ENCODE measurements at places on chromosomes 7 and 10.
A peak's percentile ranks its signal among the peaks of the same experiment; 100 is the strongest.

GRCh38 chr7:20558963-20559716 is 56.3 kb upstream of the ABCB5 start:
- no peak for DNase-seq

GRCh38 chr7:55172161-55172560 is 153.3 kb downstream of the EGFR start:
- DNase-seq = no peak

GRCh38 chr10:98080494-98080893 is 50.1 kb upstream of the CRTAC1 start:
- no peak for DNase-seq

GRCh38 chr10:1316121-1316808 is 260.1 kb downstream of the WDR37 start:
- no peak for DNase-seq

- DNase-seq = no peak
Observed at GRCh38 chr7:151936207-151936606, 20.0 kb upstream of the GALNTL5 start.

DNA sequence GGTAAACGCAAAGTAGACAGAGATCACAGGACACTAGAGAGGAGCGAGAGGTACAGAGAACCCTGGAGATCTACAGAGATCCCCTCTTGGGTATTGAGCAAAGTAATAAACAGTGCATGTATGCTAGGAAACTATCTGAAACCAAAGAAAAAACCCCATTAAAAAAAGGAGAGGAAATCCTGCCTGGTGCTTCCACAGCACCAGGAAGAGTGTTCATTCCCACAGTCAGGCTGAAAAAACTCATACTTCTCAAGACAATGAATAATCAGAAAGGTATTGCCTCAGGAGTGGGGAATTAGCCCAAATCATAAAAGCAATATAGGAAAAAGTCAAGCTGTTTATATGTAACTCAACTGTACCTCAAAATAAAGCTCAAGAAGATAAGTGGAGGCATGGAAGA is 59.1 kb downstream of the ANKRD26 start:
- no peak for DNase-seq

DNA sequence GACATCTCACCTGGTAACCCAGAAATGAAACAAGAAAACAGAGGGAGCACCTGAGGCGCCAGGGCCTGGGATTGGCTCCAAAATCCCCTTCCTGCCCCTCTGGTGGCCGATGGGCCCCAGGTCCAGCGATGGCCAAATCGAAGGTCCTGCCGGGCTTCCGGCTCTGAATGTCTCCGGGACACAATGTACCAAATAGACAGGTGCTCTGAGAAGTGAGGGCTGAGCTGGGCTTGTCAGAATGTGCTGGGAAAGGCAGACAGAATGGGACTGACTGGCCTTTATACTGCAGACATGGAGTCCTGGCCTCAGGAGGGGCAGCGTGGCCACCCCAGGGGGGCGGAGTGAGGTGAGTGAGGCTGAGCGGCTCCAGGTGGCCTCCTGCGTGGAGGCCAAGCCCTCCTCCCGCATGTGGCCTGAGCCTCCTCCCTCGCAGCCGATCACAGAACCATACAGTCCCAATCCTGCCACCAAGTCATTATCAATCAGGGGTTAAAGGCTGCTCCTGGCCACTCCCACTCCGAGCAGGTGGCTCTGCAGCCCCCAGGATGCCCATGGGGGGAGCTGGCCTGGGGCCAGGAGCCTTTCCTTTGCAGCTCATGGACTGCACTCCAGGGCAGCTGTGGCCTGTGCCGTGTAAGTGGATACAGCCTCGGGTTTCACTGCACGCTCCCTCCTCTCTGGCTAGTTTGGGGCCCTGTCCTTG is 185.5 kb downstream of the ADARB2 start:
- no peak for DNase-seq

DNA sequence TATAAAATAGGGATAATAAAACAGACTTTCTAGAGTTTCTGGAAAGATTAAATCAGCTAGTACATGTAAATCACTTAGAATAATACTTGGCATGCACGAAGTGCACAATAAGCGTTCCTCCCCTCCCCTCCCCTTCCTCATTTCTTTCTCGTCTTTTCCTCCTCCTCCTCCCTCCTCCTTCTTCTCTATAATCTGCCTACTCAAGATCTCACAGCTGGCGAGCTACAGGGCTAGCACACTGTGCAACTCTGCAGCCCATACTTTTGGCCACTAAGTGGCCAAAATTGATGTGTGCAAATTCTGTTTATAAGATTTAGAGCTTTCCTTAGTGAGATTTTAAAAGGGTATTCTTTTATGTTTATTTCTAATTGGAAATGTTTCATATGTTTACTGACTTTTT is 565.3 kb downstream of the PHTF2 start:
- DNase-seq = no peak

GRCh38 chr7:127858915-127859189 is 172.4 kb downstream of the LRRC4 start:
- no peak for DNase-seq

GRCh38 chr10:49140304-49141177 is 6.7 kb upstream of the FAM170B start:
- no peak for DNase-seq

- peak; percentile 98 for DNase-seq
Observed at GRCh38 chr7:77696057-77696642, at the start of gene RSBN1L. Gene RSBN1L (plus strand): TSS chr7:77696459. CDS start chr7:77696470, 11 bp downstream.

- no peak for DNase-seq
Observed at GRCh38 chr10:132283604-132284382, 24.0 kb downstream of the STK32C start.

GRCh38 chr7:92496876-92497275 is 19.1 kb upstream of the ERVW-1 start:
- no peak for DNase-seq

GRCh38 chr7:7868572-7868899 is 100.1 kb upstream of the GLCCI1 start:
- no peak for DNase-seq

DNA sequence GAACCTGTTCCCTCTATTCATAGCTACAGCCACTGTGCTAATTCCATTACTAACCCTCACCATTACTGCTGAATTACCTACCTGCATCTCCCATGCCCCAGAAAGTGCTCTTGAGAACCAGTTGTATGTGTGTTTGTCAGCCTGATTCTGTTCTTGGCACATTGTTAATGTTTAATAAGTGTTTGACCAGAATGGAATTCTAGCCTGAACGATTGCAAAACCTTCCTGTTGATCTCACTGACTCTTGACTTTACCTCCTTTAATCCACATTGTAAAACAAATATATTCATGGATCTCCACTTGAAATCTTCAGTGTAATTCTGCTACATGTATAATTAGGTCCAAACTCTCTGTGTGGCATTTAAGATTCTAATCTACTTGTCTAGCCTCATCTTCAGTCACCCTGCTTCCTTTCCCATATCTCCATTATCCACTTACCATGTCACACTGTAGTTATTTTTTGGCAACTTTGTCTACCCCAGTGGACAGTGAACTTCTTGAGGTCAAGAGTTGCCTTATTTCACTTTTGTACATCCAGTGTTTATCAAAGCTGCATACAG is 4.9 kb downstream of the ZNF277 start:
- no peak for DNase-seq

DNA sequence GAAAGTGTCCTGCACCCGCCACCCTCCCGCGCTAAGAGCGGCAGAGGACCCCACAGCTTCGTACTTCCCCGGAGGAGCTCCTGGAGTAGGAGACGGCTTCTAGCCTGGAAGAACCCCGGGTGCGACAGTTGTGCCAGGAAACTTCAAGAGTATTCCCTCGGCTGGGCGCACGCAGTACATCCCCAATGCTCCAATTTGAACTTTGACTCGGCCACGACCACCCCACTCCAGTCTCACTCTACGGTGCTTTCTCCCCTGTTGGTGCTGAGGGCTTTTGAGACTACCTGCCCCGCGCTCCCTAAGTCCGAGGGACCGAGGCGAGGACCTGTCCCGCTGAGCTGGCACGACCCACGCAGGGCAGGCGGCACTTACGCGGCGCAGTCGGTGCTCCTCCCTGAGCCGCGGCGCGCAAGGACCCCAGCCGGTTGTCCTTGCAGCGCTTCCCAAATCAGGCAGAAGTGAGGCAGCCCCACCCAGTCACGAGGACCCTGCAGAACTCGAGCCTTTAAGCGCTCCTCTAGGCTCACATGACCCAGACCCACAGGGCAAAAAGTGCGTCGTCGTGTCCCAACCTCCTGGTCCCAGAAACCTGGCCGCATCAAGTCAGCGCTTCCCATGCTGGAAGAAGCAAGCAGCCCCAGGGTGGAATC is at the start of gene CPVL:
CPVL (minus strand) TSS at position 481 of the 650 bp plus-strand sequence. CDS start 25,476 bp downstream, outside the sequence.
- DNase-seq = no peak

DNA sequence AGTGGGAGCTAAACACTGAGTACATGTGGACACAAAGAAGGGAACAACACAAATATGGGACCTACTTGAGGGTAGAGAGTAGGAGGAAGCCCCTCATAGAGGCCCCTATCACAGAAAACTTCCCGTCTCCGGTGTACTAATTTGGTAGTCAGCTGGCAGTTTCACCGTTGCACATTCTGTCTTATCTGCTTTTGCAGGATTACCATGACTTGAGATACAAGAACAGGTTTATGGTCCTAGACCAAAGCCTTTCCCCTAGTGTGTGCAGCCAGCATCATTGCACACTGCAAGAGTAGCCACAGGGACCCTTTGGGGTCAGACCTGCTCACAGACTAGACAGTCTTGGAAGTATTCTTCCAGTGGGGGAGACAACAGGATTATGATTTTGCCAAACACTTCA is 5.9 kb upstream of the IFIT1B start:
- DNase-seq = no peak

DNA sequence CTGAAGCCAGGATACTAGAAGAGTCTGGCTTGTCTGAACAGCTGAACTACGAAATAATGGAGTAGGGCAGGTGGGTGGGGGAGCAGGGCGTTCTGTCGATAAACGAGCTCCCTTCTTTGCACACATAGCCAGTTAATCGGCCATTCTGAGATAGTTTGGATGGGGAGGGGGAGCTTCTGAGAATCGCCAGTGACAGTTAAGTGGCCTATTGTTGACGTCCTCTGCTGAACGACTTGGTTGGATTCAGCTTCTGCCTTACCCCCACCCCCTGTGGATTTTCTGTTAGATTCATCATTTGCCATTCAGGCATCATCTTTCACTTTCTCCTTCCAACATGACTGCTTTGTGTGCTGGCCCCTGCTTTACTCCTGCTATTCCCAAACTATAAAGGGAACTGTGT is 520 bp downstream of the CPA5 start:
- DNase-seq = no peak

DNA sequence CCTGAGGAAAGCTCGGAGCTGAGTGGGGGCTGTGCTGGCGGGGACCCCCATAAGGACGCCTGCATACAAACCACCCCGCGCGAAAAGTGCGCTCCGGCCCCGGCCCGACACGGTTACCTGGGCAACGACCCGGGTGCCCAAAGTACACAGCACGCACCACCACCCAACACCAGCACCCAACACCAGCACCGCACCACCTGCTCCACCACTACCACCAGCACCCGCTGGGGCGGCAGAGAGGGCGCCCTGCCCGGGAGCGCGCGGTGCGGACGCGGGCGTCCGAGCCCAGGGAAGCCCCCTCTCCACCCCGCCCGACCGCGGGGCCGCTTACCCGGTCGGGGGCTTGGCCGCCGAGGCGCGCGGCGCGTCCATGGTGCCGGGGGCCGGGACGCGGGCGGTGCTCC is 345 bp downstream of the COBL start:
- no peak for DNase-seq

GRCh38 chr7:1818575-1819258 is 148.6 kb downstream of the ELFN1 start:
- DNase-seq = no peak

DNA sequence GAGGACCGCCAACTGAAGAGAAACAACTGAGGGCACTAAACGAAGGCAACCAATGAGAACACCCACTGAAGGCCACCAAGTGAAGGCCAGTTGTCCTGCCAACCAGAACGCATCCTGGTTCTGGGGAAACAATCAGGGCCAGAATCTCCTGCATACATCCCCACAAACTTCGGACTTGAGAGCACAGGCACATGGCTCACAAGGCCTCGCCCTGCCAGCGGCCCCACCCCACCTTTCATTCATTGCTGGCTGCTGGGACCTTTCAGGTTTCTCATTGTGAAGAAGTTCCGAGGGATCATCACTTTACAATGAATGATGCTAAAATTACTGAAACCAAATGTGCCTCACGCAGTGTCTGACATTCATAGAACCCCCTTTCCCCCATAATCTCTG is 79.2 kb upstream of the ABI1 start:
- DNase-seq = no peak

DNA sequence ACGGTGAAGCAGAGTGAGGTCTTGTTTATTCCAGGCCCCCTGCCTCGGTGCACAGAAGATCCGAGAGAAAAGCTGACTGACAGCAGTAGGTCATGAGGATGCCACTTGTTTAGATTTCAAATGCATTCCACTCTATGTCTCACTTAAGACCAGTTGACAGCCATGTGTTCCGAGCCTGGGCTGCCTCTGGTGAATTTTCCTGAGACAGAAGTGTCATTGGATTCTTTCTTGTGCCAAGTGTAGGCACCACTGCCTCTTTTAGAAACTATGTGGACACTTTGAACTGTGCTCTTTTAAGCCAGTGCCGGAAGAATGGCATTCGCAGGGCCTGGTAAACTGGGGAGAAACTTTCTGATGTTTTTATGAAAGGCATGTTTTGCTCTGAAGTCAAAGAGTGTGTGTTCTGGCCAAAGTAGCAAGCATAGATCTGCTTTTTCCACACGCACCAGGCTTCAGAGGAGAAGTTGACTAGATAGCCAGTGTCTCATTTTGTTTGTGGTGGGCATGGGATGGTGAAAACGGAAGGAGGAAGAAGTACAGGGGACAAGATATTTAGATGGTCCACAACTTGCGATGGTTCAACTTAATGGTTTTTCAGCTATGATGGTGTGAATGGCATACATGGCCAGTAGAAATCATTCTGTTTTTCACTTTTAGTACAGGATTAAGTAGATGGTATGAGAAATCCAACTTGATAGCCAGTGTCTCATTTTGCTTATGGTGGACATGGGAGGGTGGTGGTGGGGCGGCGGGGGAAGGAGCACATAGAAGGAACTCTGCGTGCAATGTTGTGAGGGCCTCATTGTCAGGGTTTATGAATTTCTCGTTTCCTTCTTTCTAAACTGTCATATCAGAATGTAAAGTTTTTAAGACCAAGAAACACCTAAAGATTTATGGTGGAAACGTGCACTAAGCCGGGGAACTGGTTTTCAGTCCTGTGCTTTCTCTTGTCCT is 41.5 kb downstream of the CYP17A1 start:
- DNase-seq = no peak

DNA sequence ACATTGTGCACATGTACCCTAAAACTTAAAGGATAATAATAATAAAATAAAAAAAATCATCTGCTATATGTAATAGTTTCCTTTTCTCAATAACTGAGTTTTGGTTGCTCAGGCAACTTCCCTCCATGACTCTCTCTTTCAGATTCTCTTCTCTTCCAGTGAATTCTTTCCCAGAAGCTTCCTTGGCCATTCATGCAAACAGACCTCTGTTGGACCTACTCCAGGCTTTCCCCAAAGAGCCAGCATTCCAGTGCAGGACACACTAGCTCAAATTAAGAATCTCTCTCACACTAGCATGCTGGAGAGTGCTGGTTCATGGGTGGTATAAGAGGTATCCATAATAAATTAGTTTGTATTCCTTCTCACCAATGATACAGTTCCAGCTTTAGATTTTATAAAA is 31.0 kb upstream of the ZEB1 start:
- DNase-seq = no peak

GRCh38 chr10:78765726-78766335 is 302.9 kb upstream of the ZMIZ1 start:
- no peak for DNase-seq

GRCh38 chr10:60446851-60447250 is 57.2 kb upstream of the ANK3 start:
- DNase-seq = no peak

Measured in stimulated activated naive B cell treated with anti-CD40 and anti-IgM and Interleukin-4, amounts not matched to agents 10 μg/mL and 1 μg/mL and 100 μg/mL, for 72 hours (primary cell).